Panc1 (cell line): ENCODE measurements at places on chromosomes 6 and 20.

DNA sequence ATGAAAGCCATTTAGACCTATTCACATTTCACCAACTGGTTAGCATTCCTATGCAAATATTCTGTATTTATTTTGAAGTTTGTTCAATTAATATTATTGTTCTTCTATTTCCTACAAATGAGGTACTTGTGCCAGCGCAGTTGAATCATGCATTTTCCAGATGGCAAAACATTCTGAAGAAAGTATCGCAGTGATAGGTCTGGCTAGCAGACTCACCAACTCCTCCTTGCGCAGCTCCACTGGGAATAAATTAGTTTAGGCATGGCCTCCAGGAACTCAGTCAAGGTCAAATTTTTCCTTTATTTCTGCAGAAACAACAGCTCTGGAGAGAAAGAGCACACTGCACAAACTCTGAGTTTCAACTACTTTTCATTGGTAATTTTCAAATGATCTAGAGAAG is 437.7 kb downstream of the COL12A1 start:
- no peak for DNase-seq

DNA sequence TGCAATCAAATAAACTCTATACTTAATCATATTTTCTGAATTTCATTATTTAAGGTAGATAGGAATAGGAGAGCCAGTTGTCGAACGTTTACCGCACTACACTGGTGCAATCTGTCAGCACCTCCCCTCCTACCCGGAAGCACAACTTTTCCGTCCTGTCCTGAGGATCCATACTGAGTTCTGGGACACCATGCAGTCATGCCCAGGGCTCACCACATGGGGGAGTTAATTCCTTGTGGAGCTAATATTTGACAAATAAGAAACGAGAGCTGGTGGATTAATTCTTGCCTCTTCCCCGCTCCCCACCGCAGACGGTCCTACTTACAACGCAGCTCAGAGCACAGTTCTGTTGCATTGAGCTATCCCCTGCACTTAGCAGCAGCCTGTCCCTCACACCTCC is 107.7 kb upstream of the RALGAPA2 start:
- no peak for DNase-seq

DNA sequence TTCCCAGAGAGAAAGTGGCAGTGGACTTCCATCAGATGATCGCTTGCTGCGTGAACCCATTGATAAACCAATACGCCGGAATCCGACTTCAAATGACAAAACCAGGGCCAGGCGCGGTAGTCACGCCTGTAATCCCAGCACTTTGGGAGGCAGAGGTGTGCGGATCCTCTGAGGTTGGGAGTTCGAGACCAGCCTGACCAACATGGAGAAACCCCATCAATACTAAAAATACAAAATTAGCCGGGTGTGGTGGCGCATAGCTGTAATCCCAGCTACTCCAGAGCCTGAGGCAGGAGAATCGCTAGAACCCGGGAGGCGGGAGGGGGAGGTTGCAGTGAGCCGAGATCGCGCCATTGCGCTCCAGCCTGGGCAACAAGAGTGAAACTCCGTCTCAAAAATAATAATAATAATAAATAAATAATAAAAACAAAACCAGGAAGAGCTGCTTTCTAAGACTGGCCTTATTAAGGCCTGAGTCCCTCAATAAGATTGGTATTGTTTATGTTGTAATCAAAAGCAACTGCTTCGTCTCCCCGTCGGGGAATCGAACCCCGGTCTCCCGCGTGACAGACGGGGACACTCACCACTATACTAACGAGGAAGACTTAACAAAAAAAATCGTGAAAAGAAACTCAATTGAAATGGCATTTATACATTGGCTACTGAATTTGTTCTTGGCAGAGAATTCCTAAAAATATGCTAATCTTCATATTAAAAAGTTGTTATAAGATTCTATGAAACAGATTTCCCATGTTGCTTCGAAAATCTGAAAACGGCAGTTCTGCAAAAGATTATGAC is 110.2 kb upstream of the ZNF184 start:
- DNase-seq: peak; percentile 67

DNA sequence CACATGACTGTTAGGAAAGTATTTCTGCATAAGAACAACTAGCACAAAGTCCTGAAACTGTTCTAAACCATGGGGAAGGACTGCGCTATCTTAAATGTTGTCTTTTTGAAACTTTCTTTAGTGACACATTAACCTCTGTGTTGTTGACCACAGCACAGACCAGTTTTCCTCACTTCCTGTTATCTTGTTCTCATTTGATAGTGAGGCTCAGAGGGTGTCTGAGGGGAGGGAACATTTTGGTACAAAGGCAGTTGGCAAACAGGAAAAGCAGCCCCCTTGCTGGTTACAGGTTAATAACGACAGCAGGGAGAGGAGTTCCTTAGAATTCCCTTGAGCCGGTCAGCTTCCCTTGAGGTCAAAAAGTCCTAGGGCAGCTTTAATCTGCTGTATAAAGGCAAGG is 143.5 kb upstream of the BMP2 start:
- no peak for DNase-seq

DNA sequence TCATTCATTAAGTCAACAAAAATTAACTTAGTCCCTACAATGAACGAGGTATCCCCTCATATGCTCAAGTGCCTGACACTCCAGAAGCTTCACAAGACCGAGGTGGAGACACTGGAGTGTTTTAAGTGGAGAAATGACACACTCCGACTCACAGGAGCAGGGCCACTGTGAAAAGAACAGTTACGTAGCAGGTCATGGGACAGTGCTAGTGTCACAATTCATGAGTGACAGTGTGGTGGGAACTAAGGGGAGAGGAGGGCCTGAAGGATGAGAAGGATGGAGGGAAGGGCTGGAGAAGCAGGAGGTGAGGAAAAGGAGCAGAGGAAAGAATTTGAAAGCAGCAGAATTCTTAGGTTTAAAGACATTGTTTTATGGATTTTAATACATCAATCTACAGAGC is 1.3 kb upstream of the HLA-A start:
- no peak for DNase-seq

DNA sequence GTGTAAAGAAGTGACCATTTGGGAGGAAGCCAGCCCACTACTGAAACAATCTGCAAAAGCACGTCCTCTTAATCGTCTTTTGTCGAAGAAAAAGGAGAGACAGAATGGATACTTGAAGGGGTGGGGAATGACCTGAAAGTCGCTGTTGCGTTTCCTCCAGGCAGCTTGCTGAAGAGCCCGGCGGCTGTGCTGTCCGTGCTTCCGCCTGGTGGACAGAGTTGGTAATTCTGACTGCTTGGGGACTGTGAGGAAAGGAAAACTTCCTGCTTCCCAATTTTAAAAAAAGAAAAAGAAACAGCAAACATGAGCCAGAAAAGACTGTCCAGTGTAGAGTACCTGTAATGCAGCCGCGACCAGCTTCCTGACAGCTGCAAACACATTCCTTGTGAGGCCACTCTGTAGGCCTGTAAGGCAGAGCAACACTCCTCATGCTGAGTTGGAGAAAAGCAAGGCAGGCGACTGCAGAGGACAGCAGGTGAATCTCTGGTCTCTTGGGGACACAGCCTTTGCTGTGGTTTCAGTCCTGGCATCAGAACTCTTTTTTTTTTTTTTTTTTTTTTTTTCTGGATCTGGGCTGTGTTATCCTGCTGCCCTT is 251.1 kb upstream of the TBX18 start:
- peak; percentile 4 for DNase-seq

DNA sequence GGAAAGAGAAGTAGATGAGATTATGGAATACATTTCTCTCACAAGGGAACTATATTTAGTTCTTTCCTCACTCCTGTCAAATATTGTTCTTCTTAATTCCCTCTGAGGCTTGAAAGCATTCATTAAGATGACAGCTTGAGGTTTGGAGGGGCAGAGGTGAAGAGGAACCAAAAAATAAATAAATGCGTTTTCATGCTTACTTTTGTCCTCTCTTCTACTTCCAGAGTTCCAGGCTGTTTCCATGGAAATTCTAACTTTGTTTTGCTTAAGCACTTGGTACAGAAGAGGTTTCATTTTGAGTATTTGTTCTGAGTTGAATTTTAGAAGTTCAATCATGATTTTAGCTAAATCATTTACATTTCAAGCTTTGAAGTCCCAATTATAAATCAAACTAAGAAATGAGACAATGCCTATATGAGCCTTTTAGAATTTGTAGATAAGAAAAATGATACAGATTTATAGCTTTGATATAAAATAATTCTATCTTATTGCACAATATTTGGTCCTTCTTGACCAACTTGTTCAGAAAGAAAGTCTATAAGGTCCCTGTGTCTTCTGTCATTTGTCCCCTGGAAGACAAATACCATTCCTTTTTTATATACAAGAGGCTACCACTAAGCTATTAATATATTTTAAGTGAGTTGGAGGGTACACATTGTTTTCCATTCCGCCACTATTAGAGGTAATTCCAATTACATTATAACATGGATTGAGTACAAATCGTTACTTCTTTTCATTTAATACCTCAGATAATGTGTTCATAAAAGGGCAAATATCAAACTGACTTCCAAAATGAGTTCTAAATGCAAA is 16.3 kb downstream of the RBM24 start:
- no peak for DNase-seq

DNA sequence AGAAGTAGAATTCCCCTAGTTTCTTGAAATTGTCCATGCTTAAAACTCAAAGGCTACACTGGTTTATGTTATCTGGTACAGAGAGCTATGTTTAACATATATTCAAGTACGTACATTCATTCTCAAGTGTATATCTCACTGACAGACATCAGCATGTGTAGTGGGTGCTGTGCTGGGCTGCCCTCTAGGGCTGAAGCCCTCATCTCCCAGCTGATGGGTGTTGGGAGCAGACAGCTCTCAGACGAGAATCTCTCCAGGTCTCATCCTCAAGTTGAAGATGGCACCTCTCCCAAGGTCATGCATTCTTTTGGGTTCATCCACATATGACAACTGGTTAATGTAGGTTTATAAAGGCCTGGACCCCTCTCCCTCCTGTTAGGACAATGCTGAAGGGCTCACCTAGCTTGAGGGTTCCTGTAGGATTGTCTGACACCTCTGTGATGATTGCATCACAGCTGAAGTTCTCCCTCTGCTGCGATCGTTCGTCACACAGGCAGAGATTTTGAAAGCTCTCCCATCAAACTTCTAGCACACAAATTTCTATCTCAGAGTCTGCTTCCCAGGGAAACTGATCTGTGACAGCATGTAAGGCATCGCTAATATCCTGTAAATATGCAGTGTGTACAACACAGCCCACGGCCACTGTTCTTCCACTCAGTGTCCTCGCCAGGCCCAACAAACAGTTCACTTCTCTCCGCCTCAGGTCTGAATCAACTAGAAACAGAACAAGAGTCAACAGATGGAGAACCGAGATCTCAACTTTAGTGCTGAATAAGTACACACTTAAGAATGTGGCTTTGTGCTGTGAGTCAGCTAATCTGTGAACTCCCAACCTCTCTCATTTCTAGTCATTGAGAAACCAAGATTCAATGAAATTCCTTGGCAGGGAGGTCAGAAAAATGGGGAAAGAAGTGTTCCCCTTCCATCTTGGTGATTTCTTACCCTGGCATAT is 43.2 kb downstream of the PREP start:
- DNase-seq: no peak

DNA sequence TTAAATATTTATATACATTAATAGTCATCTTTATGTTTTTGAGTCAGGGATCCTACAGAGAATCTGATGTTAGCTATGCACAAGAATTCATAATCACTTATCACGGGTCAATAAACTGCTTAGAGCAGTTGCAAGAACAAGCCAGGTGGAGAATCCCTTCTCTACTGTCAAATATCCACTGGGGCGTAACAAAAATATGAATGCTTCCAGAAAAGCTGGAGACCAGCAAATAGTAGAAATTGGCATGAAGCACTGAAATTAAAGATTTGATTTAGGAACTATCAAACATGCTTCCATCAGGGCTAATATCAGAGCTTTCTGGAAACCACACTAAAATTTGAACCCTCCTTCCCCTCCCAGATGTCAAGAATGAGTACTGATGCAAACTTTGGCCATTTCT is 37.3 kb downstream of the ADGRG6 start:
- no peak for DNase-seq
